Activated T-helper 1 cell treated with Interleukin-2 at 50 U/mL for 16 hours (primary cell): ENCODE measurements at places on chromosomes 7 and 10.

GRCh38 chr10:3772361-3773171 lies 12.4 kb downstream of the KLF6 start:
- no peak for DNase-seq

DNA sequence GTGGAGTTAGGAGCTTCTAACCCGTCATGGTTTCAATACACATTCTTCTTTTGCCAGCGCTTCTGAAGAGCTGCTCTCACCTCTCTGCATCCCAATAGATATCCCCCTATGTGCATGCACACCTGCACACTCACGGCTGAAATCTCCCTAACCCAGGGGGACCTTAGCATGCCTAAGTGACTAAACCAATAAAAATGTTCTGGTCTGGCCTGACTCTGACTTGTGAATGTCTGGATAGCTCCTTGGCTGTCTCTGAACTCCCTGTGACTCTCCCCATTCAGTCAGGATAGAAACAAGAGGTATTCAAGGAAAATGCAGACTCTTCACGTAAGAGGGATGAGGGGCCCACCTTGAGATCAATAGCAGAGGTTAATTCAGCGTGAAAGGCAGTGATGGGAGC lies 22.4 kb downstream of the PRSS2 start:
- DNase-seq, result no peak

- DNase-seq, result no peak
These were observed 265.2 kb downstream of the SNX13 start for GRCh38 chr7:17674943-17675608.

GRCh38 chr10:74453169-74453568 lies 302.1 kb downstream of the ADK start:
- DNase-seq, result no peak

- DNase-seq, result peak; percentile 33
These were observed 321.2 kb downstream of the FRMD4A start for GRCh38 chr10:14009371-14010100.

DNA sequence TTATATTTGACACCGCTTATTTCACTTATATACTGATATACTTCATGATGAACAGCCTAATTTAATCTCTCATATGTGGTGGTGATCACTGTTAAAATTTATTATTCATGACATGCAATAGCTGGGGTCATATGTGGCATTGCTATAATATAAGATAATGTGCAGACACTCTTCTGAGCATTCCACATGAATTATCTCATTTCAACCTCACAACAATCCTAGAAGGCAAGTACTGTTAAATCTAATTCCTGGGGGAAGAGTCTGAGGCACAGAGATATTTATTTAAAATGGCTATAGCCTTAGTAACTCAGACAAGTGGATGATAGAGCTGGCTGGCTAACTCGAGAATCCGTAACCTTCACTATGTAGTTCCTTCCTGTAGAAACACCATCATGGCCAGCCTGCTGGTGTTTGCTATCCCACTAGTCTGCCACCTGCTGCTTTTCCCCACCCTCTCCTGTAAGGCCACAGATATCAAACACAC lies 46.6 kb upstream of the A1CF start:
- DNase-seq, result no peak

- DNase-seq, result no peak
These were observed 622.5 kb downstream of the TYW1 start for GRCh38 chr7:67619175-67619574.

GRCh38 chr7:26198133-26198780 lies 2.3 kb downstream of the HNRNPA2B1 start:
- no peak for DNase-seq

DNA sequence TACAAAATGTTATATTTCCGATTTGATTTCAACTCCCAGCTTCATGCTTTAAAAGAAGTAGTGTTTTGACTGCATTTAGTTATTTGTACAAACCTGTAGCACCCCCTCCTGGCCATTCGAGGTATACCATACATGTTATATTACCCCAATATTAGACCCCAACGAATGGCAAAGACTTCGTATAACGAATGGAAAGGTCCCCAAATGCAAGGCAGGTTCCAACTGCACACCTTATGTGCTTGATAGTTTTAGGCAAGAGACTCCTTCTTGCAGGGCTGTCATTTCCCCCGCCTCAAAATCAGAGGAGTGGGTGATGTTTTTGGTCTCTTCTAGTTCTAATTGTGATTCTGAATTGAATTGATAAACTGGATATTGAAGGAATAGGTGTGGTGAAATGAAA lies 101.1 kb upstream of the TARP start:
- DNase-seq, result no peak

GRCh38 chr7:139358541-139359365 lies 941 bp upstream of the LUC7L2 start:
- peak; percentile 9 for DNase-seq

- peak; percentile 37 for DNase-seq
These were observed 11.3 kb downstream of the C10orf105 start for GRCh38 chr10:71708301-71708703.

DNA sequence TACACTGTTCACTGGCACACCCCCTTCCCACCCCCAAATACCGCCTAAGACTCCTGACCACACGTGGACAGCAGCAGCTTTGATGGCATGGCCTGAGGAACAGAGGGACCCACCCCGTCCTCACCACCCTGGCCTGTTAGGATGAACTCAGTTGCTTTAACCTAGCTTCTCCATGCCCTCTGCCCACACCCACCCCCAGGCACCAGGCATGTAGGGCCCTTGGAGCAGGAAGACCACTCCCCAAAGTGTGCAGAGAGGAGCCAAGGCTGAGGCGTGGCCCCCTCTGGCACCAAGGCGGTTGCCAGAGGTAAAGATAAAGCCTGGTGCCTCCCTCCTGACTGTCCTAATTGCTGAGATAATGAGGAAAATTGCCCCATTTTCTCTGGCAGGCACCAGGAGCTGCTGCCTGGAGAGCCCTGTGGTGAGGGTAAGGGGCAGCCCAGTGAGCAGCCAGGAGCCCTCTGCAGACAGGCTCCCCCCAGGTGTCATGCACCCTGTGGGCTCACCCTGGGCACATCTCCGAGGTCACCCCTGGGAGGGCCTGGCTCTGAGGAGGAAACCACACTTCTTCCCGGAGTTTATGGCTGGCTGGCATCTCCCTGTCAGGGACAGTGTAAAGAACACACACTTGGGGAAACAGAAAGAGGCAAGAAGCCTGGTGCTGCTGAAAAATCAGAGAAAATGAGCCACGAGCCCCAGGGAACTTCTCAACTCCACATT lies 47.7 kb downstream of the LRRC20 start:
- no peak for DNase-seq

- no peak for DNase-seq
These were observed at the start of gene NMT2 for GRCh38 chr10:15168291-15168785. Gene NMT2, minus strand, starts transcription at chr10:15168693. Its CDS starts 81 bp downstream, at chr10:15168612.

- DNase-seq, result no peak
These were observed 18.4 kb upstream of the GIMAP8 start for GRCh38 chr7:150431839-150432658.

GRCh38 chr10:127400216-127400615 lies 148.9 kb upstream of the NPS start:
- no peak for DNase-seq

DNA sequence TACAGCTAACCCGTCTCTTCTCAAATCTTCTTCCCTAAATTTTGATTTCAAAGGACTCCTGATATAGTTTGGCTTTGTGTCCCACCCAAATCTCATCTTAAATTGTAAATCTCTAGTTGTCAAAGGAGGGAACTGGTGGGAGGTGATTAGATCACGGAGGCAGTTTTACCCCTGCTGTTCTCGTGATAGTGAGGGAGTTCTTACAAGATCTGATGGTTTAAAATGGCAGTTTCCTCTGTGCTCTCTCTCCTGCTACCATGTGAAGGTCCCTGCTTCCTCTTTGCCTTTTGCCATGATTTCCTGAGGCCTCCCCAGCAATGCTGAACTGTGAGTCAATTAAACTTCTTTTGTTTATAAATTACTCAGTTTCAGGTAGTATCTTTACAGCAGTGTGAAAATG lies 269.3 kb downstream of the POLR1F start:
- no peak for DNase-seq

DNA sequence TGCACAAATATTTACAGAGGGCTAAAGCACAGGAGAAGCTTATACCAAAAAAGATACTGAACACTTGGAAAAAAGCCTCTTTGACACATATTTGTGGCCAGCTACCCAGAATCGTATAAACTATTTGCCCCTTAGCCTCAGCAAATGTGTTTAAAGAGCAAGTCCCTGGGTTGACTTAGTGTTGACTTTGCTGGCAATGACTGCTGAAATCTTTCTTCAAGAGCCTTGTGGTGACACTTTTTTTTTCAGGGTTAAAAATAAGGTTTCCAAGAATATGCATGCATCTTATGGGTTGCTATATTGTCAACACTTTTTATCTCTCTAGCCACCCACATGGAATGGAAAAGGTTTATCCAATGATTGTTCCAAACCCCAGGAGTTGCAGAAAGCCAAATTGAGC lies 14.9 kb upstream of the PLEKHS1 start:
- no peak for DNase-seq

DNA sequence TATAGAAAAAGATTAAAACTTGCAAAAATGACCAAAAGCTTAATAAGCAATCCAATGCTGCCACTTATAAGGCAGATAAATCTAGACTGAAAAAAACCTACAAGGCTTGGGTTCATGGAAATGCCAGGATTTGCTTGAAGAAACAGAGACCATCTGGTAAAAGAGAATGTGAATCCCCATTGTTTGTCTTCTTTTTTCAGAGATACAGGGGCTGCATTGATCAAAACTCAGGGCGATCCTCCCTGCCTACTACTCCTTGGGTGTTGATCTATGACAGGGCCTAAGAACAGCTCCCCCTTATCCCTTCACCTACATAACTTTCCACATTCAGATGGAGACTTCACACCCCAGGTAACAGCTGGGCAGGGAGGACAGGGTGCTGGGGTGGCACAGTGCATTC lies 3.3 kb upstream of the TSGA13 start:
- DNase-seq, result no peak

- no peak for DNase-seq
These were observed 163.9 kb upstream of the AUTS2 start for GRCh38 chr7:69434398-69434815.

DNA sequence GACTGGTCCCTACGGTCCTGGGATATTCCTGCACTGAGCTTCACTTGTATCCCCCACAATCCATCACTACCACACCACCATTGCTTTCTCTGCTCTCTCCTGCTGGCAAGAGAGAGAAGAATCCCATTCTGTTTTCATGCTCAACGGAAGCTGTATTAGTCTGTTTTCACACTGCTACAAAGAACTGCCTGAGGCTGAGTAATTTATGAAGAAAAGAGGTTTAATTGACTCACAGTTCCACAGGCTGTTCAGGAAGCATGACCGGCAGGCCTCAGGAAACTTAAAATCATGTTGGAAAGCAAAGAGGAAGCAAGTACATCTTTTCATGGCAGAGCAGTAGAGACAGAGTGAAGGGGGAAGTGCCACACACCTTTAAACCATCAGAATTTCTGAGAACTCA lies 260.4 kb upstream of the LYZL1 start:
- DNase-seq, result no peak

- DNase-seq, result no peak
These were observed 443 bp downstream of the RNF32 start for GRCh38 chr7:156640949-156641485.

DNA sequence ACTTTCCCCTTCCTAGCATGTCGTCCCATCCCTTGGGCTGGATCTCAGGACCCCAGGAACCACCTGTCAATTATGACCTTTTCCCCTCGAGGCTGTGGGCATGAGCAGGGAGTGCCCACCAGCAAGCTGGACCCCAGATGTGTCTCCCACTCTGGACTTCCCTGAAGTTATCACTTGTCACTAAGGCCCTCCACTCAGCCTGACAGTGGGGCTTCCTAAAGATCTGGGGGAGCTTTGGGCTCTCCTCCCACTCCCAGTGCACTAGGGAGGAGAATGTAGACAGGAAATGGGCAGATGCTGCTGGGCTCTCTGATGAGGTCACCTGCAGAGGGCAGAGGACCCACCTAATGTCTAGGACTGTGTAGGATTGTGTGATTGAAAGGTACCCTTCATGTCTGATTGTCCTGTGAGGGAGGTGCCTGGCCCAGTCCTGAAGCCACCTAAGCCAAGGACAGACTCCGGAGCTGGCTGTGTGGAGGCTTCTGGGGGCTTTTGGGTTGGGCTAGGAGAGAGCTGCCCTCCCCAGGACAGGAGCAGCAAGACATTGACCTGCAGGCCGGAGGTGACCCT lies 18.7 kb downstream of the MYO1G start:
- no peak for DNase-seq

- DNase-seq, result no peak
These were observed 29.0 kb downstream of the CUL1 start for GRCh38 chr7:148727501-148728278.

DNA sequence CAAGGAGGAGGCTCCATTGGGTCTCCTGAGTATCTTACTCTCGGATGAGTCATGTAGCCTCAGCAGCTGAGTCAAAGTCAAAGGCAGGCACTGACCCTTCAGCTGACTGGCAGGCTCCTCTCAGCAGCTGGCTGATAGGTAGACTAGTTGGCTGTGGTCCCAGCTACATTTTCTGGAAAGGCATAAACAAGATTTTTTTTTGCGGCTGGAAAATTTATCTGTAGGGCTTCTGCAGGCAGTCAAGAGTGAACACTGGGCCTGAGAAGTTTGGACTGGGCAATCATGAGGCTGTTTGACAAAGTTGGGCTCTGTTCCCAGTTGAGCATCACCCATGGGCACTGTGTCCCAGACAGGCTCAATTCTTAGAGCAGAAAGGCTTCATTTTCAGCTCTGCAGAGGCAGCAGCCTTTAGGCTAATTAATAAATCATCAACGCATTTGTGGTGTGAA lies 796.2 kb downstream of the CCSER2 start:
- no peak for DNase-seq

DNA sequence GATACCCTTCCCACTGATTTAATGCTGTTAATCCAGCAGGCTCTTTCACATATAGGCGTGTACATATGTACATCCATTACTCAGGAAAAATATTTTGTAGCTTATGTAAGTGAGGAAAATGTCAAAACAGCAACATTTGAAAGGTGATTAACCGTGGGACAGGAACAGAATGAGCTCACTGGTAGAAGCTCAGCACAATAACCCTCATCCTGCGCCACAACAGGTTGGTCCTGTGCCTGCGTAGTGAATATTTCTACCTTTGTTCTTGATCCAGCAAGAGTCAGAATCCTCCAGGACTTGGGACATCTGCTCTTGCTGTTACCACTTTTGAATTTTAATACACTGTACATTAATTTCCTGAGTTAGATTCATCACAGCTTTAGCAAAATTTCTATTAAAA lies 359.4 kb downstream of the THSD7A start:
- no peak for DNase-seq

DNA sequence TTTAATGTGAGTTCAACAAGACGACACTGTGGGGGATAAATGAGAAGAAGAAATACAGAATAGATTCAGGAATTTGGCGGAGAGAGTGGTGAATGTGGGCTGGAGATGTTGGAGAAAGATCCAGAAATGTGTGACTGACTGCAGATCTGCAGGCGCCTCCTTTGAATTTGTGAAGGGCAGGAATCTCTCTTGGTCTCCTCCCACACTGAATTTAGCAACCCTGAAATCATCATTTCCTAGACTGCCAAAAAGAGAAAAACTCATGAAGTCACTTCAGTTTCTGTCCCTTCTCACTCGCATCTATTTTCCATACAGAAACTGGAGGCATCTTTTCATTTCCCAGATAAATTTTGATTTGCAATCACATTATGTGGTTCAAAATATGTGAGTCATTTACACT lies 128.7 kb downstream of the GNAI1 start:
- no peak for DNase-seq
